ENCODE measurements at places on chromosomes 12 and 14.
A peak's percentile ranks its signal among the peaks of the same experiment; 100 is the strongest.

DNA sequence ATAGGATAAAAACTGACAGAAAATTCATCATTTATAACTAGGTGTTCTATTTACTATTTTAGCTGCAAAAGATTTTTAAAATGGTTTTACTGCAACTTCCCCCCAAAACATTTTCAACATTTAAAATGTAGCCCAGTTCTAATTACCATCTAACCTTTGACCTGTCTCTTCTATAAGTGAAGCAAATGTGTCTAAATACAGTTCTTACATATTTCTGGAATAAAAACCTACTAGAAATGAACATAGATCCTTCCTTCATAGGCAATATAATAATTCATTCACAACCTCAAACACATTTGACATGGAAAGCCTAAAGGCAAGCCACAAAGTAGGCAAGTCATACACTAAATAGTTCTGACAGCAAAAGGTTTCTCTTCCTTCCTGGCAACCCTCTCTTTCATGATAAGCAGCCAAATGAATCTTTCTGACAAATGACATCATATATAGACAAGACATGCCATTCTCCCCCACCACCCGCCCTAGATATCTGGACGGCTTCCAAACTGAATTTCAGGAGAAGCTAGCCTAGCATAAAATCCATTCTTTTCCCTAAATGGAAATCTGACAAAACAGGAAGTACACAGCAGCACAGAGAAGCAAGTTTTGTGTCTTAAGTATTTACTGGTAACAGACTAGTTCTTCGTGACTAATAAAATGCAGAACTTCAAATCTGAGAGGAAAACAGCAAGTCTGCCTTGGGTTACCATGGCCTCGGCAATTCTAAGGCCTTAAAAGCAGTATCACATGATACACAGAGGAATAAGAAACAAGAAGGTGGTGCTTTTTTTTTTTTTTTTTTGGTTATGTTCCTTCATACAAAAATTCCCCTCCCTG lies 17.2 kb upstream of the ARID4A start:
- peak; percentile 75 for DNase-seq

- peak; percentile 93 for DNase-seq
These were observed 744 bp upstream of the MYL6 start for GRCh38 chr12:56157201-56158028.

- no peak for DNase-seq
These were observed 6.4 kb downstream of the SSH1 start for GRCh38 chr12:108850854-108851573.

DNA sequence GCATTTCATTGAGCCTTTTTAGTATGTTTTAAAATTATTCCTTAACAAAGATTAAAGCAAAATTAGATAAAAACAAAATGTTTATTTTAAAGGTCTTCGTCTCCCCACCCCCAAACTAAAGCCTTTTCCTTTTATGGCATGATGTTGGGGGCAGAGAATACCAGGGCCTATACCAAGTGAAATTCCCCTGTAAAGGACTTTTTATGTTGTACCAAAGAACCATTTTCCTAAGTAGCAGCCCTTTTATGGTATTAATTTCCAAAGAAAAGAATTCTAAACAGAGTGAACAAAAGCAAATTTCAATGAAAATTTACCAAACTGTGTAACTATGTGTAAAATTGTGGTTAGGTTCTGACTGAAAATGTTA lies 71.9 kb upstream of the GNPNAT1 start:
- DNase-seq = no peak

DNA sequence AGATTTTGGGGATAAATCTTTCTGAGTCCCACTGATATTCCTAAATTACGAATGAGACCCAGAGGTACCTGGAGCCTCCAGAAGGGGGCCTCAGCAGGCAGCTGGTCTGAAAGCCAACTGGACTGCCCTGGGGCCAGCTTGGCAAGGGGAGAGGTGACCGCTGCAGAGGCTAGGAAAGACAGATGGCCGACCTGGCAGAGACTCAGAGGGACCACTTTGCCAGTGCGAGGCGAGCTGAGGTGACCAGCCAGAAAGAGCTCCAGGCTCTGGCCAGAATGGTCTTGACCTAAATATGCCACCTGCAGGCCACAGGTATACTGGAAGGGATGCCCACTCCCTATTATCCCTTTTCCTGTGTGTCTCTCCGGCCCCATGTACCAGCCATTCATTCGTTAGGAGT lies 256.8 kb upstream of the GARIN6 start:
- no peak for DNase-seq

DNA sequence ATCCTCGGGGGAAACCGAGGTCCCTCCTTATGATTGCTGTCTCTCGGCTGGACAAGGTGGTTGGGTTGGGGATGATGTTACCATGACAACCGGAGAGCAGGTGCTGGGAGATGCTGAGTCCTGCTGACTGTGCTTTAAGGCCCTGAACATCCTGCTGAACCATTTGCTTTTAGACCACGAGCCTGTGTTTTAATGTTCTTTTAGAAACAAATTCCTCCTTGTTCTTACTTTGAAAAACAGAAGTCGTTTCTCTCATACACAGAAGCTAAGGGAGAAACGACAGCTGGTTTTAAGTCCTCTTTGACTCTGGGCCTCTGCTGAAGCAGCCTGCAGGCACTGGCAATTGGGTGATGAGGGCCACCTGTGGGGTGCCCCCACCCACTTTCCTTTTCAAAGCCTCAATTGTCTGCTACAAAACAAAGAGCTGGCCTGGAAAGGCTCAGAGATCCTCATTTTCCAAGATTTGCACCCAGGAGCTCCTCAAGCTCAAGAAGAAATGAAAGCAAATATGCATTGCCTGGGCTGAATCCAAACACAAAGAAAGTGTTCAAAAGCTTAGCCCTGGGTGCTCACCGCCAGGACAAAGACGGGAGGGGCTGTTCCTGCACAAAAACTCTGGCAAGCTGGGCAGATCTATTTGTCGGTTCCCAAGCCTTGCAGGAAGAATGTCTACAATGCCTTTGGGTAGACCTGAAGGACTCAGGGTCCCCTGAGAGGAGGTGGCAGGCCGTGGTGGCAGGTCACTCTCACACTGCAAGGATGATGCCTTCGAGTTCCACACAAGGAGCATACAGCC lies 90.0 kb upstream of the CLMN start:
- DNase-seq = peak; percentile 44

- no peak for DNase-seq
These were observed 467.8 kb downstream of the NRXN3 start for GRCh38 chr14:78637908-78638475.

GRCh38 chr14:64645220-64645892 lies 58.9 kb upstream of the PLEKHG3 start:
- DNase-seq = peak; percentile 71

DNA sequence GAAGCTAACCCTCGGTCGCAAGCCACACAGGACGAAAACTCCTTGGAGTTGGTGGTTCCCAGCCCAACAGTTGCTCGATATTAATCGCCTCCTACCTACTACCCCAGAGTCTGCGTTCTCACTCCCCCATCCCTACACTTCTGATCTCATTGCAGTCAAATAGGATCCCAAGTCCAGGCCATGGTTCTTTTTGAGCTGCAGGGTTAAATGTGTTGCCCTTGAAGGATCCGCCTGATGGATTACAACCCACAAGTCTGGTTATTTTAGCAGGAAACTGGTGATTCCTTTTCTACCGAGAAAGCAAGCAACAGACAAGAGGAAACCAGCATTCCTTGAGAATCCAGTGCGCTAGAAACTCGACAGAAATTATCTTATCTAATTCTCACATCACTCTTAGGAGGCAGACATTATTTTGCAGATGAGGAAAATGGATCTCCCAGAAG lies 785 bp upstream of the NIN start:
- DNase-seq = no peak

GRCh38 chr12:98470469-98471082 lies 44.8 kb upstream of the TMPO start:
- no peak for DNase-seq

- no peak for DNase-seq
These were observed 21.4 kb upstream of the IGF1 start for GRCh38 chr12:102501773-102502172.

DNA sequence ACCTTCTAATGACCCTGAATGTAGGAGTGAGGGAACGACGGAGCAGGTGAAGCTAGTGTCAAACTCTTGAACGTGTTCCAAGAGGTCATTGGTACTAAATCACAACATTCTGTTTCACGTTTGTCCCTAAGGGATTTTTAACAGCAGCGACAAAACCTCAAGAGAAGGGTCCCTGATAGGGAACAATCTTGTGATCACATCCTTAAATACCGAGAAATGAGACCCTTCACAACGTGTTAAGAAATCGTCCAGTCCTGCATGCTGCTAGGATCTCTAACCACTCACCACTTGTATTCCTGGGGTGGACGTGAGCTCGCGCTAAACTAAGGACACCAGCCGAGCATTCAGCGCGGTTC lies 134.1 kb upstream of the KRAS start:
- no peak for DNase-seq

- no peak for DNase-seq
These were observed 640 bp upstream of the ZFYVE1 start for GRCh38 chr14:73027546-73027945.

DNA sequence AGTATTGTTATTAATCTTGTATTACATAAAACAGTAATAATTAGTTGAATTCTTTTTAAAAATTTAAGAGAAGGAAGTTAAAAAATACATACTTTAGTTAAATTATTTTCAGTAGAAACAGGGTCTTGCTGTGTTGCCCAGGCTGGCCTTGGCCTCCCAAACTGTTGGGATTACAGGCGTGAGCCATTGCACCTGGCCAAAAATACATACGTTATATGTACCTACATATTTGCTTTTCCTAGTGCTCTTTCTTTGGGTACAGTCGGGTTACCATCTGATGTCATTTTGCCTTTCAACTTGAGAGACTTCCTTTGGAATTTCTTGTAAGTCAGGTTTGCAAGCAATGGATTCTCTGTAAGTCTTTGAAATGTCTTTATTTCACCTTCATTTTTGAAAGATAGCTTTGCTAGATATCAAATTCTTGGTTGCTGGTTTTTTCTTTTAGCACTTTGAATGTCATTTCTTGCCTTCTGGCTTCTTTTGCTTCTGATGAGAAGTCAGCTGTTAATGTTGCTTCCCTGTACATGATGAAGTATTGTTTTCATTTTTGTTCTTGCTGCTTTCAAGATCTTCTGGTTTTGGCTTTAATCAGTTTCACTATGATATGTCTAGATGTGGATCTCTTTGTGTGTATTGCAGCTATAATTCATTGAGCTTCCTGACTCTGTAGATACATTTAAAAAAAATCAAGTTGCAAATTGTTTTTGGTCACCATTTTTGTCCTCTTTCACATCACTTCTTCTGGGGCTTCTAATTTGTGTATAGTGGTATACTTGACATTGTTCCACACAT lies 84.4 kb downstream of the SPATS2 start:
- no peak for DNase-seq

Measured in eye (tissue), 1 donor.